GM06990 (cell line): ENCODE measurements at places on chromosomes 3 and 15.

DNA sequence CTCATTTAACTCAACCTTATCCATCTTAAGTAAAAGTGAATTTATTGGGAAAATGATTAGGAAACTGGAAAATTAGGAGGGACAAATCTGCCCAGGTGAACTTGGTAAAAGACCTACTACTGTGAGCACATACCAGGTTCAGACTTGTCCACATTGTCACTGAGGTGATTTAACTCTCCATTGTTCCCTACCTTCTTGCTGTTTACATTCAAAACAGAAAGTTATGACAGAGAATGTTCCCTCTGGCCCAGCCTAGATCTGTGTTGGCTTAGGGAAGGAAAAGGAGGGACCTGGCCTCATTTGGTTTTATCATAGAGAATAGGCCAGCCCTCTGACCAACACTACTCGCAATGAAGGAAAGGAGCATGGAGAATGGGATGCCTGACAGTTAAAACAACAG is 117.6 kb downstream of the SATB1 start:
- DNase-seq: no peak

DNA sequence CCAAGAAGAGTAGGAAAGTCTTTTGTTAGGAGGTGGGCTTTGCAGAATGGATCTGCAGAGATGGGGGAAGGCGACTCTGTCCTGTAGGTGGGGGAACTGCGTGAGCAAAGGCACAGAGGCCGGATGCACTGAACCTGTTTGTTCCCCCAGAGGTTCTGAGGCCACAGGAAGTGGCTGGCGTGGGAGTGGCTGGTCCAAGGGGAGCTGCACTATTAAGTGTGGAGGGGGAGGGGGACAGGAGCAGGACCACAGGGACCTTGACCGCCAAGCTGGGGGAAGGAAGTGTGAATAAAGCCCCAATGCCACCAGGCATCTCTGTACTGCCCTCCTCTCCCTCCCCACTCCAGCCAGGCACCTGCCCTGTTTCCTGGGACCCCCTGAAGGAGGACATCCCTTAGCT is 51.8 kb downstream of the CYP11A1 start:
- DNase-seq: peak; percentile 63

GRCh38 chr3:53162672-53163443 is 1.8 kb downstream of the PRKCD start:
- peak; percentile 73 for DNase-seq

GRCh38 chr3:155352900-155353490 is 59.5 kb upstream of the STRIT1 start:
- no peak for DNase-seq

DNA sequence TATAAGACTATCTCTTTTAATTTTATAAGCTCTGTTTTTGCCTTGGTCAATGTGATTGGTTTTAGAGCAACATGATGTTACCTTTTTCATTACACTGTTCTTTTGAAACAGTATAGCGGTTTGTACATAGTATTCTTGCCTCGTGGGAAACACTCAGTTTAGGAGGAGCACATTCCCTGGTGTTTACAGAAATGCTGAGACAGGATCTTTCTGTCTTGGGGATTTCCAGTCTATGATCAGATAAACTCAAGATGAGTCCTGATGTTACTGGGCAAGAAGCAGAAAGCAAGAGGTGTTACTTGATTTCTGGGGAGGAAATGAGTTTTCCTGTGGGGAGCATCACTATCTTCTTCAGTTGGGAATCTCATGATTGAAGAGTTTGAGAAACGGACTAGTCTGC is 2.5 kb downstream of the TMEM266 start:
- DNase-seq: no peak

- DNase-seq: no peak
Observed at GRCh38 chr15:29596266-29596665, 226.0 kb downstream of the TJP1 start.

- DNase-seq: no peak
Observed at GRCh38 chr3:29605845-29606244, 325.0 kb downstream of the RBMS3 start.

DNA sequence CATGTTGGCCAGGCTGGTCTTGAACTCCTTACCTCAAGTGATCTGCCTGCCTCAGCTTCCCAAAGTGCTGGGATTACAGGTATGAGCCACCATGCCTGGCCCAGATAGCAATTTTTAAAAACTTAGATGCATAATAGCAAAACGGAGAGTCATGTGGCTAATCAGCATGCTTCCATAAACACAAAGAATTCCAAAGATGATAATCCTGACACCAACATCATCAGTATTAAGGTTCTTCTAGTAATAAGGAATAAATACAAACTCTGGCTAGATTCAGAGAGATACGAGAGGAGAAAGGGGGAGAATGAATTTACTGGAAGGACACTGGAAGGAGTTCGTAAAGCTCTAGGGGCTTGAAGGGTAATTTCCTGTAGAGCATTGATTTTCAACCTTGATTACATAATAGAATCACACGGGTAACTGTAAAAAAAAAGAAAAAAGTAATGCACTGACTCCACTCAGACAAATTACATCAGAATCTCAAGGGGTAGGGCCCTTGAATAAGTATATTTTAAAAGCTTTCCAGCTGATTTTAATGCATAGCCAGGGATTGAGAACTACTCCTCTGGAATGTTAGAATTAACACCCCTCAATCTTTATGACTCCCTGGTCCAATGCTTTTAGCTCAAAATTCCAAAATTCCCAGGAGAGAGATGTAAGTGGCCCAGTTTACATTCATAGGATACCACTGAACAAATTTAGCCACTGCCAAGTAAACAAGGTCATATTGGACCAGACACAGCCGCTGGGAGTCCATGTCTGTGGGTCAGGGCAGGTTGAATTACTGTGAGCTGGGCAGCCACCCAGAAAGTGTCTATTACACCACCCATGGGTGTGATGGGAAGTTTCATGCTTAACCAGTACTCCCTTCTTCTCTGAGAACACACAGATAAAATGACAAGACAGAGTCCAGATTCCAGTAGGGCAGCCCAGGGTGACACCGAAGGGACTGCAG is 243.9 kb downstream of the TBL1XR1 start:
- no peak for DNase-seq

- no peak for DNase-seq
Observed at GRCh38 chr3:89625945-89626344, 518.5 kb downstream of the EPHA3 start.

GRCh38 chr3:100902572-100902971 is 90.6 kb downstream of the ABI3BP start:
- no peak for DNase-seq

- no peak for DNase-seq
Observed at GRCh38 chr3:79604681-79605080, 163.1 kb downstream of the ROBO1 start.

DNA sequence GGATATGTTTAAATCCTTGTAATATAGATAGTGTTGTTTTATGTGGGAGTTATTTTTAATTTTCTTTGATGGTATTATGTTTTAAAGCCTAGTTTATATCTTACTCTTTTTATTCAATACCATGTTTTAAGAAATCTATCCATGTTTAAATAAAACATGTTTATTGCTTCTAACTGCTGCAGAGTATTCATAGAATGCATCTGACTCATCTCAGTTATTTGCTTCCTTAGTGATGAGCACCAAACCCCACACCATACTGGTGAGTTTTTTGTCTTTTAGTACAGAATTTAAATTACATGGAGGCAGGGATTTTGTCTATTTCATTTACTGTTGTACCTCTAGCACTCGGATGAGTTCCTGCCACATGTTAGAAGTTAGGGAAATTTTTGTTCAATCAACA is 209.2 kb downstream of the NSUN3 start:
- no peak for DNase-seq

- DNase-seq: no peak
Observed at GRCh38 chr3:113058188-113058587, 67.4 kb downstream of the GTPBP8 start.

- no peak for DNase-seq
Observed at GRCh38 chr15:57253082-57253481, 123.2 kb upstream of the CGNL1 start.

GRCh38 chr3:176964661-176965060 is 232.6 kb downstream of the TBL1XR1 start:
- no peak for DNase-seq

DNA sequence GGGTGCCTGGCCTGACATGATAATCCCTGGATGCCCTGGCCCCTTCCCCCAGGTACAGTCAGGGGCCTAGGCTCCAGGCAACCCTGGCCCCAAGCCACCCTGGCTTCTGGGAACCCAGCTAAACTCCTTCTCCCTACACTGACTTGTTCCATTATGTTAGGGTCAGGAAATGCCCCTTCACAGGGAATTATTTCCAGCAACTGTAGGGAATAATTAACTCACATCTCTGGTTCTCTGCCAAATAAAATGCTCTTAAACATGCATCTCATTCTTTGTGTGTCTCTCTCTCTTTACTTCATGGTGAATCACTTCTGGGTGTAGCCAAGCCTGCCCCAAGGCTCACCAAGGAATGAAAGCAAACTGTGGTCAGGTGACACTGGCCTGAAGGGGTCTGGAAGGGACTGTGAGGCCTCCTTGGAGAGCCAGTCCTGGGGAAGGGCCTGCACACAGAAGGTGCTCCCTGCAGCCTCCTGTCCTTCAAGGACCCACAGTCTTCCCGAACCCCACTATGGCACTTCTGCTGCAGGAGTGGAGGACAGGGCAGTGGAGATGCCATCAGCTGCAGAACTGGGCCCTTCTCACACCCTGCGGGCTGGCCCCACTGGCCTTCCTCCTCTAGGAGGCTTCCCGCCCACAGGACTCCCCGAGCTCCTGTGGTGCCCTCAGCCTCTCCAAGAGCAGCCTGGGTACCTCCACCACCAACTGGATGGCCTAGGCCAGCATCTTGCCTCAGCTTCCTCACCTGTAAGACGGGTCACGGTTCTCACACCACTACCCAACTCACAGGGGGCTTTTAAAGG is 17.6 kb downstream of the TKT start:
- DNase-seq: no peak

- DNase-seq: no peak
Observed at GRCh38 chr15:63556246-63556645, 40.9 kb upstream of the FBXL22 start.

GRCh38 chr3:10709110-10709781 is 106.8 kb upstream of the SLC6A11 start:
- no peak for DNase-seq

- no peak for DNase-seq
Observed at GRCh38 chr3:14836049-14836468, 17.3 kb downstream of the FGD5 start.

DNA sequence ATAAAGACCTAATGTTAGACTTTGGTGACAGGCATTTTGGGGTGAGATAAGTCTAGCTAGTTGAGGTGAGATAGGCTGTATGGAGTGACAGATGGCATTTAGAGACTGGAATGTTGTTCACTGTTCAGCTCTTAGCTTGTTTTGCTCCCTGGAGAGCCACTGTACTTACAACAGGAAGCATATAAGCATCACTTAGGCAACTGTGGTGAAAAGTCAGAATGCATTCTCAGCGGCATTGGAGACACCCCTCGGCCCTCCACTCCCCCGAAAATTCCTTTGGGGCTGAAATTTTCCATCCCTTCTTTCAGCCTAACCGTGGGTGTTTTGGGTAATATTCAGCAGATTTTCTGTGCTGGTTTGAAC is 73.4 kb downstream of the SLCO3A1 start:
- DNase-seq: no peak

DNA sequence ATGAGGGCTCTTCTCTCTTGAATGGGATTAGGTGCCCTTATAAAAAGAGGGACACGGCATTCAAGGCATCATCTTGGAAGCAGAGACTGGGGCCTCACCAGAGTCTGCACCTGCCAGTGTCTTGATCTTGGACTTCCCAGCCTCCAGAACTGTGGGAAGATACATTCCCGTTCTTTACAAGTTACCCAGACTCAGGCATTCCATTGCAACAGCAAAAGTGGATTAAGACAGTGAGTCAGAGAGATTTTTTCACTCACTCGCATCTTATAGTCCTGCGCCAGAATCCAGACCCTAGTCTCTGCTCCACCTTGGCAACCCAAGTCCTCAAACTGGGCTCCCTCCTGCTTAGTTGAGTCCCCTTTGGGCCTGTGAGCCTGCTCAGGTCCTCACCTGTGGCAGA is 2.7 kb downstream of the LCTL start:
- no peak for DNase-seq

- DNase-seq: no peak
Observed at GRCh38 chr3:126557415-126557745, 1.4 kb downstream of the C3orf22 start.

DNA sequence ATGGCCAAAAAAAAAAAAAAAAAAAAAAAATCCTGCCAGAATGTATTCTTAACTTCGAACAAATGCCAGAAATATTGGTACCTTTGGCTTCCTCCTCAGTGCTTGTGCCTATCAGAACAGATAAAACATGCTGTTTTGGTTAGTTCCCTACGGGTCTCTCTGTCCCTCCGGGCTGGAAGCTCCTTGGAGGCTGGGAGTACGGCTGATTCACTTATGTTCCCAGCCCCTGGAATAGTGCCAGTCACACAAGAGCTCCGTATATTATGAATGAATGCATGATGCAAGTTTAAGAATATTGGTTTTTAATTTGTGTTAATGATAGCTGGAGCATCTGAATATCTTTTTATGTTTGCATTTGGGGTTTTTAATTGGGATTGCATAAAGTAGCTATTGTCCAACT is 44.0 kb downstream of the NR2F2 start:
- no peak for DNase-seq

DNA sequence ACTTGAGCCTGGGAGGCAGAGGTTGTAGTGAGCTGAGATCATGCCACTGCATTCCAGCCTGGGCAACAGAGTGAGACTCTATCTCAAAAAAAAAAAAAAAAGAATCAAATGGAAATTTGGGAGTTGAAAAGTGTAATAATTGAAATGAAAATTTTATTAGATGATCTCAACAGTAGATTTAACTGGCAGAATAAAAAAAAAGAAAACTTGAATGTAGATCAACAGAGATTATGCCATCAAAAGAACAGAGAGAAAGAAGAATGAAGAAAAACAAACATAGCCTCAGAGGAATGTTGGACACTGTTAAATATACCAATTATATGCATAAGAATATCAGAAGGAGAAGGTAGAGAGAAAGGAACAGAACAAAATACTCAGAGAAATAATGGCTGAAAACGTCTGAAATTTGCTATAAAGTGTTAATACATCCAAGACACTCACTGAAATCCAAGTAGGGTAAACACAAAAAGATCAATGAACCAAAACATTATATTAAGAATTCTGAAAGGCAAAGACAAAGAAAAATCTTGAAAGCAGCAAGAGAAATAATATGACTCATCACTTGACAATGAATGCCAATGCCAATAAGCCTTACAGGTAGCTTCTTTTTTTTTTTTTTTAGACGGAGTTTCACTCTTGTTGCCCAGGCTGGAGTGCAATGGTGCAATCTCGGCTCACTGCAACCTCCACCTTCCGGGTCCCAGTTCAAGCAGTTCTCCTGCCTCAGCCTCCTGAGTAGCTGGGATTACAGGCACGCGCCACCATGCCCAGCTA is 14.6 kb upstream of the ELP6 start:
- DNase-seq: no peak

- DNase-seq: no peak
Observed at GRCh38 chr3:97232393-97233034, 418.1 kb downstream of the EPHA6 start.

GRCh38 chr3:142007710-142008399 is 131.4 kb downstream of the ATP1B3 start:
- no peak for DNase-seq

- no peak for DNase-seq
Observed at GRCh38 chr15:70714015-70714414, 49.3 kb downstream of the UACA start.

- DNase-seq: no peak
Observed at GRCh38 chr3:194126790-194127189, 9.2 kb upstream of the HES1 start.

- DNase-seq: peak; percentile 38
Observed at GRCh38 chr3:180329187-180329586, 272.8 kb upstream of the TTC14 start.

GRCh38 chr15:96320107-96320506 is 10.4 kb upstream of the NR2F2 start:
- no peak for DNase-seq
